T-helper 2 cell treated with Interferon-gamma antibody and Interleukin-4, amounts not matched to agents 100 ng/mL and 5 ng/mL, for 36 hours (primary cell): ENCODE measurements at places on chromosomes 12 and 14. TPM values are rescaled to one million over a fixed set of nuclear protein-coding genes. Genes with fewer than 3 reads are reported as not detected.

FITM1 gene
- total RNA-seq, result 0.57 and 1.1 TPM in 2 replicates

PRH2 gene
- not detected in 2 replicates for total RNA-seq

CBLN3 gene
- total RNA-seq, result 5.0 and 5.5 TPM in 2 replicates

RARG gene
- total RNA-seq, result 47.6 and 49.0 TPM in 2 replicates

GPR137C gene
- 0.34 and 0.50 TPM in 2 replicates for total RNA-seq

IL26 gene
- 0.39 and 0.41 TPM in 2 replicates for total RNA-seq

TAC3 gene
- total RNA-seq, result not detected in 2 replicates
